ENCODE measurements at places on chromosomes 3 and 15. TPM values are rescaled to one million over a fixed set of nuclear protein-coding genes. Genes with fewer than 3 reads are reported as not detected.

DNA sequence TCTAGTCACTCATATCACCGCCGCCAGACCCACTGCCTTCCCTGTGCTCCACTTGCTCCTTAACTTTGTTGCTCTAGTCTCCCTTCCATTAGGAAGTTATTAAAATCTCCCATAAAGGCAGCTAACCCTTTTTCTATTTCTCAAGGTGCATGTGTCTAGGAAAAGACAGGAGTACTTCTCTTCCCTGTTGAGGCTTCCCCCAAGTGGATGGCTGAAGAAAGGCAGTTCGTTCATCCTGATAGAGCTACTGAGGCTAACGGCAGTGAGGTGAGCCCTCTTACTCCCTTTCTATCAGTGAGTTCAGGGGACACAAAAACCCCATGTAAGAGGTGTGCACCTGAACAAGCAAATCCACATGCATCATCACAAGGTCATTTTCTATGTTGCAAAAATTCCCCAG lies 397.8 kb downstream of the IGSF11 start:
- H3K27me3 ChIP-seq, result peaks cover 4% of the 10 kb centered on the region
- no peak for DNase-seq
- H3K36me3 ChIP-seq, result no peaks in the 10 kb centered on the region
- no peak overlapping the region for H3K4me3 ChIP-seq
- no peaks in the 10 kb centered on the region for H3K4me1 ChIP-seq
- H3K27ac ChIP-seq, result no peak overlapping the region

GRCh38 chr15:87268675-87269074 lies 987.9 kb downstream of the NTRK3 start:
- no peaks in the 10 kb centered on the region for H3K4me1 ChIP-seq
- no peak overlapping the region for H3K27ac ChIP-seq
- H3K4me3 ChIP-seq, result no peak overlapping the region
- no peaks in the 10 kb centered on the region for H3K36me3 ChIP-seq
- H3K27me3 ChIP-seq, result no peaks in the 10 kb centered on the region
- DNase-seq, result no peak

- H3K27me3 ChIP-seq, result no peaks in the 10 kb centered on the region
- no peak overlapping the region for H3K4me3 ChIP-seq
- peaks cover 23% of the 10 kb centered on the region for H3K4me1 ChIP-seq
- no peak overlapping the region for H3K27ac ChIP-seq
Observed at GRCh38 chr3:23845326-23846216, 39.8 kb downstream of the UBE2E1 start.

Gene ABHD17C
- 9.1 TPM for total RNA-seq

Gene CHSY1
- 31.1 TPM for total RNA-seq

Measured in activated T-cell treated with anti-CD3 and anti-CD28 coated beads, Interleukin-2, amount 50 U/mL, for 72 hours (primary cell).